ENCODE measurements at places on chromosomes 2 and 18. TPM values are rescaled to one million over a fixed set of nuclear protein-coding genes. Genes with fewer than 3 reads are reported as not detected.

DNA sequence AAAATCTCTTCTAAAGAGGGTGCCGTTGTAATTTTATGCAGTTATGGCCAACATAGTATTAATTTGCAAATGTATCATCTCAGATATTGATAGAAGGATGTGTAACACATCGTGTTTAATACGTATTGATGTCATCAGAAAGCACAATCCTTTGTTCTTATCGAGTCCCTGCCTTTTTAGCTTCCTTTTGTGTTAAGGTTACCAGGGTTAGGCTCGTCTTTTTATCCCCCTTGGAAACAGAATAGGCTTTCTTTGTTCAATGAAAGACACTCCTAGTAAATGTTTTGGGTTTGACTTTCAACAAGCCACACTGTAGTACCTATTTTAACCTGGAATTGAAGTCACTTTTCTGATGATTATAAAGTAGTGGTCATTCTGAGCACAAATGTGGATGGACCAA is 136.2 kb downstream of the WDR7 start:
- DNase-seq = no peak

GRCh38 chr2:232085826-232086425 is 124.4 kb downstream of the DIS3L2 start:
- no peak for DNase-seq

The HOXD1 gene
- total RNA-seq = 19.0 TPM

The ASB18 gene
- not detected for total RNA-seq

DNA sequence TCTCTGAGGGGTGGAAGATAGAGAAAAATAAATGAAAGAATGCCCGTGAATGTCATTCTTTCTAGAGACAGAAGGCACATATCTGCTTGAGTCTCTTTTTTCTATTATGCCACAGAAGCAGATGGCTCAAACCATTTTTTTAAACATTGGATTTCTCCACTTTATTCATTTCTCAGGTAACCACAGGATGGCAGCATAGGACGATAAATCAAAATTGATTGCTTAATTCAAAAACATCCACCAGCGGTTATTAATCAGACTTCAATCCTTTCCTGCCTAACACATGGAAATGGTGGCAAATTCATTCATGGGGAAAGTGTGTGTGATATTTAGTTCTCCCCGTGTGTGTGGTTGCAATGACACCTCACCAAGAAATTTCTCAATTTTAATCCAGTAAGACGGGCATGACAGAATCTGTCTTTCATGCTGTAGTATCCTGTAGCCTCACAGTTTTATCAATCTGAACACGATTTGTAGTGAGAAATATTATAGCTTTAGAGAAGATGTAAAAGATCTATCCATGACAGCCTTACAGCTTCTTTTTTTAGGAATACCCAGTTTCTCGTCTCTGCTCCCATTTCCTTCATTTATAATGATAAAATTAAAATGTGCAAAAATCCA is 72.2 kb downstream of the DSC3 start:
- DNase-seq = no peak

The GRHL1 gene
- 0.82 TPM for total RNA-seq

Measured in glomerular endothelial cell (primary cell).